ENCODE measurements at places on chromosomes 2 and 18.

DNA sequence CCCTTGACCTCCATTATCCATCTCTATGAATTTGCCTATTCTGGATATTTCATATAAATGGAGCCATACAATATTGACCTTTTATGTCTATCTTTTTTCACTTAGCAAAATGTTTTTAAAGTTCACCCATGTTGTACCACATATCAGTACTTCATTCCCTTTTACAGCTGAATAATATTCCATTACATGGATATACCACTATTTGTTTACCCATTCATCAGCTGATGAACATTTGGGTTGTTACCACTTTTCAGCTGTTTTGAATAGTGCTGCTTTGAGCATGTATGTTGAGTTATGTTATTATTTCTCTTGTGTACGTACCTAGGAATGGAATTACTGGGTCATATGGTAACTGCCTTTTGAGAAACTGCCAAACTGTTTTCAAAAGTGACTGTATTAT is 93.7 kb upstream of the DNMT3A start:
- DNase-seq, result no peak

GRCh38 chr18:13306583-13306982 is 88.0 kb downstream of the LDLRAD4 start:
- no peak for DNase-seq

GRCh38 chr2:213271947-213272346 is 12.3 kb upstream of the SPAG16 start:
- DNase-seq, result no peak

DNA sequence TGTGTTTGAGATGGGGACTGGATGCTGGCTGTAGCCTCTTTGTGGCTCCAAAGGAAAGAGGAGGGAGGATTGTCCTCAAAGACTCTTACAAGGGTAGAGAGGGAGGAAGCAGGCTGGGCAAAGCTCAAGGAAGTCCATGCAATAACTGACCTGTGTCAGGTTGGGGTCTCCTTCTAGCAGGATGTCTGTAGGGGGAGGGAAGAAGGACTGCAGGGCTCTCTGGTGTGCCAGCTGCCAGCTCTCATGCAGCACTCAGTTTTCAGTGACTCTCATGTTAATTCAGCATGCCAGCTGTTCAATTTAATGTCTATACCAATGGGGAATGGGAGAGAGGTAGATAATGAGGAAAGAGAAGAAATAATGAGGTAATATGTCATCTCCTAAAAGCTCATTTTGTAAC is 85.3 kb upstream of the RANBP2 start:
- no peak for DNase-seq

- no peak for DNase-seq
Observed at GRCh38 chr2:10220902-10221391, 81.8 kb upstream of the HPCAL1 start.

- DNase-seq, result no peak
Observed at GRCh38 chr18:34543356-34543755, 166.7 kb upstream of the DTNA start.

GRCh38 chr2:75458201-75458600 is 102.5 kb downstream of the EVA1A start:
- no peak for DNase-seq

GRCh38 chr18:67590571-67591141 is 74.1 kb upstream of the DSEL start:
- no peak for DNase-seq

GRCh38 chr2:200624658-200625057 is 38.8 kb downstream of the AOX1 start:
- DNase-seq, result no peak

DNA sequence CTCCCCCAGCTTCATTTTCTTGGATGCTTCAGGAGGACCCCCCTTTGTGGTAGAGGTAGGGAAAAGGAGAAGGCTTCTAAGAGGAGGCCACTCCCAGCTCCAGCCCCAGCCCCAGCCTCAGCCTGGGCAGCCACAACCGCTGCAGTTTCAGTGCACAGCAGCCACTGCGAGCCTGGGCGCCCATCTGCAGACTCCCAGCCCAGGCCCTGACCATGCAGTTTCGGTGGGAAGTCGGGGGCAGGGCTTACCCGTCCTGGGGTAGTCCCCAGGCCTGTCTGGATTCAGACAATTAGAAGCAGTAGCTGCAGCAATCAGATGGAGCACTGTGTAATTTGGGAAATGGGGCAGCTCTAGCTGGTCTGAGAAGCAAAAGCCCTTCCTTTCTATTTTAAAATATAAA is 28.6 kb downstream of the ITM2C start:
- DNase-seq, result no peak

- DNase-seq, result no peak
Observed at GRCh38 chr2:229818230-229818629, 103.6 kb downstream of the TRIP12 start.

DNA sequence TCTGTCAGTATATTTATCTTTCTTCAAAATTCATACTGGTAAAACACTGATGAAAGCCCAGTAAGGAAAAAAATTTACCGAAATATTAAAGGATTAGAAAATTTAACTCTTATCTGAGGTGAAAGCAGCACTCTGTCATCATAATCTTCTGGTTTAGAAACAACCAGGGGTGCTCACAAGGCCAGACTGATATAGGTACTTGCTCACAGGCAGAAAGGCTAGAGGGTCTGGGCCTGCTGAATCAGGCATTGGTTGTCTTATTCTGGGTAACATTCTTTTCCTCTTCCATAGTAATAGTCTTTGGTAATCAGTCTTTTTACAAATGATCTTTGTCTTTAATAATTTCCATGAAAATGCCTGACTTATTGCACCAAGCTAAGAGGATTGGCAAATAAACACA is 221.4 kb upstream of the TFPI start:
- no peak for DNase-seq

DNA sequence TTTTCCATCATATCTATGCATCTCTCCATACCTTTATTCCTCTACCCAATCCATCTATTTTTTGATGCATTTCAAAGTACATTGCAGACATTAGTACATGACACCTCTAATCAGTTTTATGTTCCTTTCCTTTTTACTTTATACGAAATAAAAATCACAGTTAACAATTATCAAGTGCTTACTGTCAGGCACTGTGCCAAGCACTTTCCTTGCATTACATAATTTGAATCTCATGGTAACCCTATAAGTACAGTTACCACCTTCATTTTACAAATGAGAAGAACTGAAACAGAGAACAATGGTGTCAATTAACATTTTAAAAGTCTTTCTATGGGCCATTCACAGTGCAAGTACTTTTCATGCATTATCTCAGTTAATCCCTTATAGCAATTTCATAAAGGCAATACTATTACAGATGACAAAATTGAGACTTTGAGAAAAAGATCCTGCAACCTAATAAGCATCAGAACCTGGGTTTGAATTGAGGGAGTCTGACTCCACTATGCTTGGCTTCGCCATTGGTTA is 544.4 kb upstream of the TNP1 start:
- no peak for DNase-seq

DNA sequence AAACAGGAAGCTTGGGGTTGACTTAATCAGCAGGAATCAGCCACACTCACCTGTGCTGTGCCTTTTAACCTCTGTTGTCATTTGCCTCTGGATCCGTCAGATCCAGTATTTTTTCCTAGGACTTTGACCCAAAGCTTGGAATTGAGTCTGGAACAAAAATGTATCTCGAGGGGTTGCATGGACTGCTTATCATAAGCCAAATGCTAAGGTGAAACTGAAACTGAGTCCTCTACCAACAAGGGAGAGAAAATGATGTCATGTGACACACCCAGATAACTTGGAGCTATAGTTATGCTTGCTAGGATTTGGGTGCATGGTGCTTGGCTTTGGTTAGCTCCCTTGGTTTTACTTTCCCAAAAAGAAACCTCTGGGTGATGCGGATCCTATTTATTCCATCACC is 2158.6 kb upstream of the PIK3C3 start:
- DNase-seq, result no peak

- no peak for DNase-seq
Observed at GRCh38 chr2:126704434-126705160, 48.6 kb downstream of the GYPC start.

DNA sequence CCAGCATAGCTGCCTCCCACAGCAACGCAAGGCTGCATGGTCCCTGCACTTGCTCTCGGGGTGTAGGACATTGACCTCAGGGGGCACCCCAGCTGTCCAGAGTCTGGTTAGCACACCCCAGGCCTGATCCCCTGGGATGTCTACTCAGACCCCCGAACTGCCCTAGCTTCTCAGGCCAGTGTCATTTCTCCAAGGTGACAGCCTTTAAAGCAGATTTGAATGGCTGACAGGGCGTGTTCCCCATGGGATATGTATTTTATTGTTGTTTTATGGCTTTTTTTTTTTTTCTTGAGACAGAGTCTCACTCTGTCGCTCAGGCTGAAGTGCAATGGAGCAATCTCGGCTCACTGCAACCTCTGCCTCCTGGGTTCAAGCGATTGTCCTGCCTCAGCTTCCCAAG is 40.8 kb upstream of the PTMA start:
- no peak for DNase-seq

- DNase-seq, result no peak
Observed at GRCh38 chr18:47427923-47428637, 176.6 kb upstream of the SKOR2 start.

GRCh38 chr2:121491518-121491917 is 39.2 kb upstream of the RNU4ATAC start:
- no peak for DNase-seq

GRCh38 chr2:23745068-23745725 is 181.7 kb downstream of the ATAD2B start:
- no peak for DNase-seq

DNA sequence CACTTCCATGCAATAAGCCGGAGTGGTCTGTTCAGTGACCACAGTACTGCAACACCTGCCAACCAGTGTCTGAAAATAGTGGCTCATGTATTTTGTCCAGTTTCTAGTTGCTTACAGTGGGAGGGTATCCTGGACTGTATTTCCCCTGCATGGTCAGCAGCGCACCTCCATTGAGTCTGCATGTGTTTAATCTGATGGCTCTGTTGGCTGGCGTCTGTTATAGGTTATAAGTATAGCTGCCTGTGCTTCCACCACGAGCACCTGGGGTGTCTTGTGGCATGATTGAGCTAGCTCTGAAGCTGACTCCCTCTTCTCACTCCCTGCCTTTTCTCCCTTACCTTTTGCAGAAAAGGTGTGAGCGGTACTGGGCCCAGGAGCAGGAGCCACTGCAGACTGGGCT is 12.9 kb downstream of the PTPN18 start:
- DNase-seq, result no peak

DNA sequence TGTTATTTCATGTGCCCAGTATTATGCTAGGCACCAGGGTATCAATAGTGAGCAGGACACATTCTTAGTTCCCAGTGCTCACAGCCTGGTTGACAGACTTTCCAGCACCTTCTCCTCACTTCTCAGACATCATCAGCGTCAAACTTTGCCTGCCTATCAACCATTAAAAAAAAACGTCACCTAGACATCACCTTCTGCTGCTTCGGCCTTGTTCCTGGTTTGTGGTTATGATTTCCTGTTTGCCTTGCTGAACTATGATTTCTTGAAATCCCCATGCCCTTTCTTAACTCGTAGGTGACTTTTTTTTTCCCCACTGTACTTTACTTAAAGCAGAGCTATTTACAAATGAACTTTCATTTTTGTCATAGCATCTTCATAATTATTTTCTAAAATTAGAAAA is 60.4 kb upstream of the NABP1 start:
- no peak for DNase-seq

DNA sequence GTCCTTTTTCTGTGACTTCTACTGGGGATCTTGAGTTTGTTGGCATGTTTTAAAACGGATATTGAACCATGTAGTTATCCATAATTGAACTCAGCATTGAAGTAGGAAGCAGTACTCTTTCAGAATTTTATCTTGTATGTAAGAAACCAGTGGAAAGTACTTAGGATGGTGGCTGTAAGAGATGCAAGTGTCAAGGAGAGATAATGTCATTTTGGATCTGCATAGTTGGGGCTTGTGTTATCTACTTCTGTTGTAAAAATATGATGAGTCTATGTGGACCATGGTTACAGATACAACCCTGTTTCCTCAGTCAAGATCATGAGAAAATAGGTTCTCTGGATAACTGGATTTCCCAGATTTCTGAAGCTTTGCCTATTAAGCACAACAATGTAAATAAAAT is 113.7 kb downstream of the NAB1 start:
- no peak for DNase-seq

- no peak for DNase-seq
Observed at GRCh38 chr2:221310730-221311129, 261.4 kb downstream of the EPHA4 start.

- DNase-seq, result peak; percentile 54
Observed at GRCh38 chr2:231614559-231615057, 21.9 kb downstream of the TEX44 start.

GRCh38 chr2:209472871-209473270 is 49.0 kb downstream of the MAP2 start:
- no peak for DNase-seq

- no peak for DNase-seq
Observed at GRCh38 chr2:113768770-113769169, 12.3 kb upstream of the SLC35F5 start.

DNA sequence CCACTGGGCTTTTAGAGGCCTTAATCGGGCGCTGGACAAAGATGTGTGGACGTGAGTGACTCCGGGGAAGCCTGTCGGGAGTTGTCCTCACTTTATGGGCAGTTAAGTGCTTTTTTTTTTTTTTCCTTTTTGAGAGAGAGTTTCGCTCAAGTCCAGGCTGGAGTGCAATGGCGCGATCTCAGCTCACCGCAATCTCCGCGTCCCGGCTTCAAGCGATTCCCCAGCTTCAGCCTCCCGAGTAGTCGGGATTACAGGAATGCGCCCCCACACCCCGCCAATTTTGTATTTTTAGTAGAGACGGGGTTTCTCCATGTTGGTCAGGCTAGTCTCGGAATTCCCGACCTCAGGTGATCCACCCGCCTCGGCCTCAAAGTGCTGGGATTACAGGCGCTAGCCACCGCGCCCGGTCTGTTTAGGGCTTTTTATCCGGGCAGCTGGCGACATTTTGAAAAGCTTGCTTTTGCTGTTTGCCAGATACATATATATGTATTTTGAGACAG is 1.5 kb downstream of the MSH6 start:
- DNase-seq, result no peak

- DNase-seq, result no peak
Observed at GRCh38 chr2:38281095-38281742, 95.9 kb downstream of the ATL2 start.

DNA sequence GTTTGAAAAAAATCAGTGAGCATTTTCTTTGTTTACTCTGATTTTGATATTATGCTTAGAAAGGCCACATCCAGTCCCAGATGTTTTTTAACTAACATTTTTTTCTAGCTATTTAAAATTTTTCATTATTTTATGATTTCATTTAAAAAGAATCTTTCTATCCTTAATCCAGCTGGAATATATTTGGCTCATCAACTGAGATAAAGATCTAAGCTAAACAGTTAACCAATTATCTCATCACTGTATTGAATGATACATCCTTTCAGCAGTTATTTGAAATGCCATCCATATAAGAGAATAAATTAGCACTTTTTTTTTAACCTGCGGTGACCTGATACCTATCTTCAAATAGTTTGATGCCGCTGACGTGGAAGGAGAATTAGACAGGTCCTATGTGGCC is 245.5 kb upstream of the COPS8 start:
- no peak for DNase-seq

- DNase-seq, result no peak
Observed at GRCh38 chr18:13281406-13281805, 62.8 kb downstream of the LDLRAD4 start.
